ENCODE measurements at places on chromosomes 2 and 18.

- DNase-seq: no peak
Measured at GRCh38 chr2:212135739-212136138, 402.9 kb downstream of the ERBB4 start.

DNA sequence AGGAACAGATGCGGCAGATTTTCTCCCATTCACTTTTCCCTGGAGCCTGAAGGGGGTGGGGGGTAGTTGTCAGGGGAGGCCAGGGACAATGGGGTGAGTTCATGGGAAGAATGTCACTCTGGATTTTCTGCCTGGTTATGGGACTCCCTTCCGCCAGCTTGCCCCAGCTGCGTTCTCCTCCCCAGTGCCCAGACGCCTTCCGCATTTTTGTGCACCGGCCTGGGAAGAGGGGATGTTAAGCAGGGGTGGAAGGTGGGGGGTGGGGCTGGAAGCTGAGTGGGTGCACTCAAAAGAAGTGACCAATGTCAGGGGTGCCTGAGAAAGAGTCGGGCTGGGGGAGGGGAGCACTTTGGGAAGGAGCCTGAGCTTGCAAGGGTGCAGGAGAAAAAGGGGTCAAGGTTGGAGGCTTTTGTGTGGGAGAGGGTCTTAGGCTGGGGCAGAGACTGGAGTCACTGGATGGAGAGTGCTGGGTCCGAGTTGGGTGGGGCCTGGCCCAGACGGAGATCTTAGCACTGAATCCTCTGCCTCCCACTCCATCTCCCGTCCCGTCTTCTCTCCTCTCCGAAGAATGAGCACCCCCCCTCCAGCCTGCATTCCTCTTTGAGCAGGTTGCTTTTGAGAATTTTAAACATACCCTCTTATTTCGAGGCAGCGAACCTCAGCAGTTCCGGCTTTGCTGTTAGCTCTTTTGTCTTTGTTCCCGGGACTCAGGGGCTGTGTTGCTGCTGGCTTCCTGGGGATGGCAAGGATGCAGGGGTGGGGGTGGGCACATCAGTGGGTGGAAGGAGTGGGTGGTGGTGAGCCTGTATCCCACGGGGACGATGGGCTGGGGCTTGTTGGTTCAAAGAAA lies 2.7 kb downstream of the IGFBP2 start:
- no peak for DNase-seq

GRCh38 chr2:3044587-3045317 lies 332.9 kb downstream of the EIPR1 start:
- DNase-seq: no peak

DNA sequence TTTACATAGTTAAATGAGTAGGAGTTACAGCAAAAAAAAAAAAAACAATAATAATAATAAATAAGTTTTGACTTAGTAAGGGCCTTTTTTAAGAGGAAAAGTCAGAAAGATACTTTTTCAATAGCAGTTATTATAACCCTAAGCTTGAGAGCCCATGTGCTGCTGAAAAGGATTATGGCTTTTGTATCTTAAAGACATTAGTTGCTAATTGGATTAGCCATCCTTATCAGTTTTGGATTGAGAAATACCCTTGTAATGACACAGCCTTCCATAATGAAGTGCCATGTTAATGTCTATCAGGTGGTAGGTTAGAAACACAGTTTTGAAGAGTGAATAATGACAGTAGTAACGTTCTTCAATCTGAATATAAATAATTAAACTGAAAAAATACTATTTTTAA lies 554.0 kb downstream of the RIT2 start:
- DNase-seq: no peak

DNA sequence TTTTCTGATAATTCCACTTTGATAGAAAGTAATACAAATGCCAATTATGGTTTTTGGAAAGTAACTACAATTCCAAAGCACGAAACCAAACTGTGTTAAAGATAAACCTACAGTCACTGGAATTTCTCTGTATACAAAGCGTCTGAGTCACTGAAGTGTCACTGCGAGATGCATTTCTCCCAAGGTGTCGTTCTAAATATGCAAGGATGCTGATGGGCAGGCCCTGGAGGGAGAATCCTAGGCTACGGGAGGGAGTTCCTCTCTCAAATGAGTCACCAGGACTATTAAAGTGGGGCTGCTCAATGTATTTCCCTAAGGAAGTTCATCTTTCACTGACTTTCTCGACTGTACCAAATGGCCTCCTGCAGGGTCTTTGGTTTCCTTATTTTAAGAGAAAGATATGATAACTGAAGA lies 163.8 kb upstream of the STK17B start:
- DNase-seq: no peak

GRCh38 chr2:218290316-218291261 lies 1.7 kb downstream of the TMBIM1 start:
- DNase-seq: no peak

DNA sequence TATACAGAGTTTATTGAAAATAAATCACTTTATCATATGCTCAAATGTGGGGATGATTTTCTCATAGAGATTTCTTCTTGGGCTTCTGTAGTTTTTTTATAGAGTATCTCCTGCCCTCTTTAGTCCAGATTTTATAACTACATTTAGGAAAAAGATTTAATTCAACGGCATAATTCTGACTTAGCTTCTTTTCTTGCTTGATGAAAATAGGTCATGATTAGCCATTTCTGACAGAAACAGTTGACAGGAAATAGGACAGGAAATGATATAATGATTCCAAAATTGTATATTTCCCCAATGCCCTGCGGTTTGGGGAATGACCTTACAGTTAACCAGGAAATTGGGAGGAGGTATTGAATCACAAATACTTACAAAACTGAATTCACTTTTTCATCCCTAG lies 1531.9 kb upstream of the ACVR2A start:
- no peak for DNase-seq

GRCh38 chr2:196170213-196170605 lies 1.2 kb downstream of the STK17B start:
- peak; percentile 42 for DNase-seq

- no peak for DNase-seq
Measured at GRCh38 chr2:22600156-22600555, 784.8 kb upstream of the KLHL29 start.

- no peak for DNase-seq
Measured at GRCh38 chr2:52260904-52261303, 1229.0 kb upstream of the NRXN1 start.

DNA sequence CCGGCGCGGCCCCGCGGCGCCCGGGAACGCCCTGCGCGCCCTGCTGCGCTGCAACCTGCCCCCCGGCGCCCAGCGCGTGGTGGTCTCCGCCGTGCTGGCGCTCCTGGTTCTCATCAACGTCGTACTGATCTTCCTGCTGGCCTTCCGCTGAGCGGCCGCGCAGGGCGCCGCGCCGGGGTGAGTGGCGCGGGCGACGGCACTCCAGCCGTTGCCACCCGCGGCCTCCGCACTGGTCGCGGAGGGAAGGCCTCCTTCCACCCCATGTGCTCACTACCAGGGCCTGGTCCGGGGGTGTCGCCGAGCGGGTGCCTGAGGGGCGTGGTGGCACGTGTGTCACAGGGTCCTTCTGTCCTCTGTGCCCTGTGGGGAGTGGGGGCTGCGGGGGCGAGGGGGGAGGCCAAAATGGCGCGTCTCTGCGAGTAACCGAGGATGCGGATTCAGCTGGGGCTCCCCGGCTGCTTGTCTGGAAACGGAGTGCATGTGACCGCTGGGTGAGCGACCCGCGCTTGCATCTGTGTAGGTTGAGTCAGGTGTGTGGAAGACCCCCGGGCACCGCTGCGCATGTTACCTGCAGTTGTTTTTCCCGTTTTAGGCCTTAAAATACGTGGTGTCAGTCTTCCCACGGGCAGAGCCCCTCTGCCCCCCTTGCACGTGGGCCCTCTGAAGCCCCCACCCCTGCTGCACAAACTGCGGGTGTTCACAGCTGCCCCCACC lies 58.0 kb downstream of the FAM168B start:
- DNase-seq: no peak

GRCh38 chr18:54684784-54685183 lies 93.7 kb downstream of the DYNAP start:
- no peak for DNase-seq

GRCh38 chr2:186201371-186201770 lies 284.7 kb upstream of the ZC3H15 start:
- no peak for DNase-seq

- DNase-seq: no peak
Measured at GRCh38 chr2:17627434-17627833, 86.9 kb downstream of the VSNL1 start.

GRCh38 chr18:56096861-56097260 lies 508.9 kb upstream of the TCF4 start:
- DNase-seq: no peak

DNA sequence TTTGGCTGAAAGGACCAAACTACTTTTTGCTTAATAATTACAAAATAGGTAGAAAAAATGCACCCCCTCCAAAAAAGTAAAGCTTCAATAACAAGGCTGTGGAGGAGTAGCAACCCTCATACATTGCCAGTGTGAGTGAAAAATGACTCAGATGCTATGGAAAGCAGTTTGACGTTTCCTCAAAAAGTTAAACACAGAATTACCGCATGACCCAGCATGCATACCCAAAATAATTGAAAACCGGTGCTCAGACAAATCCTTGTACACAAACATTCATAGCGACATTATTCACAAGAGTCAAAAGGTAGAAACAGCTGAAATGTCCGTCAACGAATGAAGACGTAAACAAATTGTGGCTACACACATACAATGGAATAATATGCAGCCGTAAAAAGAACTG lies 38.8 kb upstream of the DAPL1 start:
- no peak for DNase-seq

- no peak for DNase-seq
Measured at GRCh38 chr2:233674995-233675394, 3.3 kb downstream of the UGT1A9 start.

DNA sequence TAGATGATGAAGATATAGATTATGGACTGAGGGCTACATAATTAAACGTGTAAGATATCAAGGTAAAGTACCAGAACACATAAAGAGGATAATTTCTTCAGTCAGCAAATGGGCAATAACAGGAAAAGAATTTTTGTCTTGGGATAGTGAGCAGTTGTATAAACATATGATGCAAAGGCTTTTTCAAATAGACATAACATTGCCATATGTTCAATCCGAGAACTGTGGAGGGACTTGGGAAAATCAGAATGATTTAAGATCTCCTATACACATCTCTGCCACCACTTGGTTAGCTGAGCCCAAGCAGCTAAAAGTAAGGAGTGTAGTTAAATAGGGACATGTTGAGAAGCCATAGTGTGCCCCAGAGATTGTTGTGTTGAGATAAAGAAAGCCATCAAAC lies 287.6 kb upstream of the ZNF521 start:
- DNase-seq: no peak

DNA sequence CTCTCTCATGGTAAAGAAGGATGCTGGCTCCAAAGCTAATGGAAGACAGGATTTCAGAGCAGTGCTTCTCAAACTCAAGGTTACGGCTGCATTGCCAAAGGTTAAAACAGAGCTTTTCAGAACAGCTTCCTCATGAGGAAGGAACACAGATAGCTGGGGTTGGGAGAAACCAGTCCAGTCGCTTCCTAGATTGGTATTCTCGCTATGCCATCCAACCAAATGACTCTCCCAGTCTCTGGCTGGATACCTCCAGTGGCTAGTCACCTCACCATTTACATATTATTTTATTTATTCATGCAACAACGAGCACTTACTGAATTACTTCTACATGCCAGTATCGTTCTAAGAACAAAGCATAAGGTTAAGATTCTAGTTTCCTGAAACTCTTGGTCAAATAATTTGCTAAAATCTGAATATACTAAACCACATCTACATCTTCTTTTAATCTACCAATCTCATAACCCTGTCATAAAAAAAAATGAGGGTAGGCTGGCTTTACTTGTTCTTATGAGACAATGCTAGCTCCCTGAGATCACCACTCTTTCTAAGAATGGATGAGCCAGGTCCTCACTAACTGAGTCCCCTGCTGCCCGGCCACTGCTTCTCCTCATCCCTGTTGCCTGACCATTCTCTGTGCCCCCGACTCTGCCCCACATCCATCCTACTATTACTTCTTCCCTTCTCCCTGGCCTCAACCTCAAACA lies 20.4 kb downstream of the KDSR start:
- DNase-seq: no peak

- no peak for DNase-seq
Measured at GRCh38 chr2:171150694-171151285, 9.9 kb downstream of the TLK1 start.

GRCh38 chr18:741931-742512 lies 29.6 kb upstream of the ENOSF1 start:
- no peak for DNase-seq

- DNase-seq: no peak
Measured at GRCh38 chr2:236871500-236872001, 214.1 kb upstream of the COPS8 start.

DNA sequence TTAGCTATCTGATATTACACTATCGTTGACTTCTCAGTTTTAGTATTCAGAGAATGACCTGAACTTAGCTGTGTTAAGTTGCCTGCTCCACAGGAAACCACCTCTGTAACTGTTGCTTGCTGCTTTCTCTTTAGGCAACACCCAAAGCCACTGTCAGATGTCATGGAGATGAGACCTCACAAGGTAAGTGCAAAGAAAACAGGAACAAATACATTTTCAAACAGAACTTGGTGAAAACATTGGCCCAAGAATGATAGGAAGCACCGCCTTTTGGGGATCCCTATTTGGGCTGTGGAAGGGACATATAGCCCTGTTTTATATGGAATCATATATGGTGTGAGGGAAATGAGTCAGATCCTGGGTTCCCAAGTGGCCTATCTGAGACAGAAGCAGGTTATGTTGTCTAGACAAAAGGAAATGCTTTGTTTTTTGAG lies 143.4 kb downstream of the UBE2E3 start:
- DNase-seq: no peak

GRCh38 chr2:1476617-1477195 lies 63.4 kb downstream of the TPO start:
- DNase-seq: no peak
